ENCODE measurements at places on chromosomes 6 and 20. TPM values are rescaled to one million over a fixed set of nuclear protein-coding genes. Genes with fewer than 3 reads are reported as not detected.

The ID1 gene
- 163 TPM for total RNA-seq

The ZNF391 gene
- total RNA-seq = 0.62 TPM

DNA sequence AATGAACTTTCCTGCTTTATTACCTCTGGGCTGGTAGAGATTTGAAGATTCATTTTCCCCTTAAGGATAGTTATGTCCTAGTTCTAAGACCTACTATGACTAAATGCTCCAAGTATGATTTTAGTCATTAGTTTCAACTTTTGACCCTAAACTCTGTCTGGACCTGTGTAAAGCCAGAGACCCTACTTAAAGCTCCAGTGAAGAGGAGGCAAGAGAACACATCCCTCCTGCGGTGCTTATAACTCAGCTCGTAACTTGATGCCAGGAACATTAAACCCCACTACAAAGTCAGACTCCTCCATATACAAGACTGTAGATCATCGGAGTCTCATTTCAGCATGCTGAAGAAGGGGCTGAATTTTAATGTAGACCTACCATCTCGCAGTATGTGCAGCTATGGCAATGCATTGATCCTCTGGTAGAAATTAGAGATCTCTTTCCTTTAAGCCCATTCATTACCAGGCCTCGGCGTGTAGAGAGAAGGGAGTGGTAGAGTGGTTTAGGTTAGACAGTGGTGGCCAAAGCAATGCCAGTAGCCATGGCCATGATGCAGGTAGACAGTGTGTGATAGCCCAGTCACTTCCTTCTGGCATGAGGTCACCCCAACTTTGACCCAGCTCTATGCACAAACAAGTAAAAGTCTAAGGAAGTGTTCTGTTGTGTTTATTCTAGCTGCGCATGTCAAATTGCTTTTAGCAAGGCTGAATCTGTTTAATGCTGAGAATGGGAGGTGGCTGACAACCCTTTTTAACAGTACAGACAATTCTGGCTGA, 34.8 kb upstream of the MYB start:
- no peak for DNase-seq

- DNase-seq = no peak
Observed at GRCh38 chr6:35554811-35555210, 42.1 kb upstream of the TULP1 start.

GRCh38 chr6:157528931-157529653, 148.1 kb downstream of the ZDHHC14 start:
- DNase-seq = no peak

DNA sequence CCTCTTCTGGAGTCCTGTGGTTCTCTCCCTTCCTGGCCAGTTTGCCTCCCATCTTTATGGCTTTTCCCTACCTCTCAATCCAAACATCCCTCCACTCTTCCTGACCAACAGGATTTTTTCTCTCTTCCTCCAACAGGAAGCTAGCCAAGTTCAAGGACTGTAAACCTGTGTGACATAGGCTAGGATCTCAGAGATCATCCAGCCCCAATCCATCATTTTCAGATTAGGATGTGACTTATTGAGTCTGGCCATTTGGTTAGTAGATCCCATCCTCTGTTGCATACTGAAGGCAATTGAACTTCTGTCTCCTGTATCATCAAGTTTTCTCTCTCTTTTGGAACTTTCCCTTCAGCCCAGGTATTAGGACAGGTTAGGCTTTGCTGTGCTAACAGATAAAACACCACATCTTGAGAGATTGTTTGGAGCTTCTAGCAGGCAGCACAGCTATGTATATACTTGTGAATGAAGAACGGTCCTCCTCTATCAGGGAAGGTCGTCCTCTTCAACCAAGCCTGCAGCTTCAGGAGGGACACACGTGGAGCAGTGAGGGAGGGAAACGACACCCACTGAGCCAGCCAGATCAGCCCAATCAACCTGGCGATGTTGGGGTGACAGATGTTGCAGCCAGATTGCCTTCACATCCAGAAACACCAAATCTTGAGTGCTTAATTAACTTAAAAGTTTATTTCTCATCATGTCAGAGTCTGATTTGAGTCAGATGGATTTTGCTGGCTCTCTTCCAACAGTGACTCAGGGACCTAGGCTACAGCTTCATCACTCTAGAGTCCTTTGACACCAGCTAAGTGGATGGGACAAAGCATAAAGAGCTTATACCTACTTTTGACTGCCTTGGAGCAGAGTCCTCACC, 106.8 kb downstream of the GJA10 start:
- DNase-seq = no peak

DNA sequence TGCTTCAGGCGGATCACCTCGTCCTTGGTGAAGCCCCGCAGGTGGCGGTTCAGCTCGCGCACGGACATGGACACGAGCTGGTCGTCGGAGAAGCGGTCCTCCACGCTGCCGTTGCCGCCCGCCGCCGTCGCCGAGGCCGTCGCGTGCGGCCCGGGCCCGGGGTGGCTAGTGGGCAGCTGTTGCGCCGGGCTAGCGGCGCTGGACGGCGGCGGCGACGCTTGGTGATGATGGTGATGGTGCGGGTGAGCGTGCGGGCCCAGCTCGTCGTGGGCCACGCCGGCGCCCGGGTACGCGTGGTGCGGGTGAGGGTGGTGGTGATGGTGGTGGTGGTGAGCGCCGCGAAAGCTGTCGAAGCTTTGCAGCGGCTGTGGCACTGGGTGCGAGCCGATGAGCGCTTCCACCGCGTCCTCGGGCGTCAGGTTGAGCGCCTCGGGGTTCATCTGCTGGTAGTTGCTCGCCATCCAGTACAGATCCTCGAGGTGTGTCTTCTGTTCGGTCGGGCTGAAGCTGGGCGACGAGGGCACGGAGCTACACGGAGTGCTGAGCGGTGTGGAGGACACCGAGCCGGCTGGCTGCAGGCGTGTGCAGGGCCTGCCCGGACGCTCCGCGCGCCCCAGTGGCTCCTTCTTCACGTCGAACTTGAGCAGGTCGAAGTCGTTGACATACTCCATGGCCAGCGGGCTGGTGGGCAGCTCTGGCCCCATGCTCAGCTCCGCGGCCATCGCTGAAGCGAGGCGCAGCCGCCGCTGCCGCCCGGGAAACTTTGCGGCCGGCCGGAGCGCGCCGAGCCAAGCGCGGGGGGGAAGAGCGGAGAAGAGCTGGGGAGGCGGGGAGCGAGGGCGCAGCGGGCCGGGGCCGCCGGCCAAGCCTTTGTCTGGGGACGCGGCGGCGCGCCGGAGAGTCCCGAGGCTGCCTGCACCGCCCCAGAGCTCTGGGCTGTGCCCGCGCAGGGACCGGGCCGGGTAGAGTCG, 622 bp downstream of the MAFB start:
- DNase-seq = peak; percentile 75

GRCh38 chr6:162151021-162151665, 576.4 kb downstream of the PRKN start:
- no peak for DNase-seq
